Stimulated activated CD4-positive, alpha-beta T cell treated with anti-CD3 and anti-CD28 coated beads, TNF-alpha, amount 100 ng/mL, for 1 hour (primary cell): ENCODE measurements at places on chromosomes 1 and 21.

DNA sequence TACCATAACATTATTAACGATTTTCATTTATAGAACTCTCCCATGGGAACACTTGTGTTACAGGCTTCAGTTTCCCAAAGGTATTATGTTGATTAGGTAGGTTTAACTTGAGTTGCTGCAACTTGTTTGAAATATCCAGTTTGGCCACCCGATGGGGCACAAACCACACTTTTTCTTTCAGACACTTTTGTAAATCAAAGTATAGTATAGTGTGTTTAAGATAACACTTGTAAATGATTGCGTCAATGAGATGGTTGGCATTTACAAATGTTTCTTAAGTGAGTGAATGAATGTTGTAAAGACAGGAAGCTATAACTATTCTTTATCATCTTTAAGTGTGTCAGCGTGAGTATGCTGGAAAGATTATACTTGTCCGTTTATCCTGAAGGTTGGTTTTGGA, 4.3 kb downstream of the XPR1 start:
- no peak for DNase-seq

GRCh38 chr1:241443561-241443960, 76.0 kb downstream of the FH start:
- no peak for DNase-seq

DNA sequence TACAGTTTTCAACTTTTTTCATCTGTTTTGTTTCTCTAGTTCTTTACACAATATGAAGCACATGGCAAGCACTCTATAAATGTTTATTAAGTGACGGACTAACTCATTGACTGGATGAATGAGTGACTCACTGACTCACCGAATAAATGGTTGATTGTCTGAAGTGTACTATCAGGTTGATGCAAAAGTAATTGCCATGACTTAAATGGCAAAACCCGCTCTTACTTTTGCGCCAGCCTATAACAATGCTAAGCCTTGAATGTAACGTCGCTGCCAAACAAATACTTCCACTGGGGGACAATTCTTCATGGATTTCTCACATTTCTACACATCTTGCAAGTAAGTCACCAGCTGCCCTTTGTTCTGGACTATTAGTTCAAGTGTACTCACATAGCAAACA, 109.0 kb upstream of the KCTD3 start:
- DNase-seq = no peak

- DNase-seq = no peak
Measured at GRCh38 chr1:12326986-12327385, 97.2 kb downstream of the VPS13D start.

DNA sequence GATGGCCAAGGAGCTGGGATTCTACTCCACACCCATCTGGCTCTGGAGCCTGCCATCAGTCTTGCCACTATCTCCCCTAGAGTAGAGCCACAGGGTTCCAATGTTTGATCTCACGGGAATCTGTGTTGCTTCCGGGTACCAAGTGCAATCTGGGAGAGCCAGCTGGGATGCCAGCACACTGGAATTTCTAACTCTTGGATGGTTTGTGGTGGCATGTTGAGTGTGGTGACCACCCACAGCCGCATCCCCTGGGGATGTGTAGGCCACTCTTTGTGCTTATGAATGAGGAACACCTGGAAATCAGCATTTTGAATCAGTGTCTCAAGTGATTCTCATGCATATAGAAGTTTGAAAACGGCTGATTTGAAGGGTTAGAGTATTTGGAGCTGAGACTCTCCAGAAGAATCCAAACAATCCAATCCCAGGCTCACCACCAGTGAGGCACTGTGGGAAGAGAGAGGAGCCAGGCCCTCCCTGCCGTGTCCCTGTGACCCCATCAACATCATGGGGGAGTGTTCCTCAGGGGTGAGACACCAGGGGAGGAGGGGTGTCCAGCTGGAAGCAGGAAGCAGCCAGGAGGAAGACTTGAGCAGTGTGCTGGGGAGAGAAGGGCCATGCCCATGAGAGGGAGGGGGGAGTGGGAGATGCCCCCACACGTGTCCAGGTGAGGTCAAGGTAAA, 13.4 kb downstream of the FBLIM1 start:
- no peak for DNase-seq

- DNase-seq = no peak
Measured at GRCh38 chr21:39918558-39918957, 51.3 kb downstream of the PCP4 start.

- no peak for DNase-seq
Measured at GRCh38 chr1:8340448-8340847, 22.5 kb downstream of the SLC45A1 start.

- DNase-seq = no peak
Measured at GRCh38 chr1:2347896-2348295, 43.5 kb downstream of the MORN1 start.

GRCh38 chr1:177392336-177392735, 221.6 kb downstream of the BRINP2 start:
- no peak for DNase-seq

DNA sequence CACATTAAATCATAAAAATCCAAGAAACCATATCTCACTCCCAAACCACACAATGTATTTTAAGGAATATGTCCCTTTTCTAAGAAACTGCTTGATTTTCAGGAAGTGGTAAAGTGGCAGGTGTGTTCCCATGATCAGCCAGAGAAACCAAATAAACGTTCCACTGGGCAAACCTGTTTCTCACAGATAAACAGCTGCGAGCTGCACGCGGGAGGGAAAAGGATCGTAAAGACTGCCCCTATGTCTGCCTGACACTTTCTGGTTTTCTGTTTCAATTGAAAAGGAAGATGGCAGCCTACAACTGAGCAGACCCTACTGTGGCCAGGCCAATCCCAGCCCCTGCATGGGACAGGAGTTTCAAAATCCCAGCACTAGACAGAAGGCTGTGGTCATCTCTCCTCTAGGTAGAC, 36.6 kb downstream of the HIVEP3 start:
- DNase-seq = no peak

- DNase-seq = peak; percentile 39
Measured at GRCh38 chr1:8423692-8424538, 106.0 kb downstream of the SLC45A1 start.

GRCh38 chr1:57316291-57316690, 107.6 kb downstream of the DAB1 start:
- no peak for DNase-seq

DNA sequence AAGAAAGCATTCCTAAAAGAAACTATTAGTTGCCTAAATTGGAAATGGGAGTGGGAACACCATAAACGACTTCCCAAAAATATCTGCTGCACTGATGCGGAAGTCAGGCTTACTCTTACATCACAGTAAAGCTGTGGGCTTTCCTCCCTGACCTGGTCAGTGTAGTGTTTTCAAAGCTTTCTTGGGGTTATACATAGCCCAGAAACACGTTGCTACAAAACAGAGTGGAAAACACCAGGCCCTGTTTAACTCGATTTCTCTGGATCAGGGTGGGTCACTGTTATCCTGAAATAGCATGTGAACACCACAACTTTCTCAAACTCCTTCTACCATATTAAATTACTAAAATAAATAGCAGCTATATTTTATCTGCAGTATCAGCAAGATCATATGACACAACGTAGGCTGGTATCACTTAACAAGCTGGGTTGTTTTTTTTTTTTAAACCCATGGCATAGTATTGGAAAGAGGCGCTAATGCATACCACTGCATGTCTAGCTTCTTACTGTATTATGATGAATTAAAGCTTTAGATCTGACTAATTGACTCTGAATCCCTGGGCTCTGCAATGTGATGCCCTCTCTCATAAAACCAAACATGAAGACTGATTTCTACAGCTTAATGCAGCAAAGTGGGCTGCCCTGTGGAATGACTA, 184.6 kb downstream of the TGFB2 start:
- no peak for DNase-seq

DNA sequence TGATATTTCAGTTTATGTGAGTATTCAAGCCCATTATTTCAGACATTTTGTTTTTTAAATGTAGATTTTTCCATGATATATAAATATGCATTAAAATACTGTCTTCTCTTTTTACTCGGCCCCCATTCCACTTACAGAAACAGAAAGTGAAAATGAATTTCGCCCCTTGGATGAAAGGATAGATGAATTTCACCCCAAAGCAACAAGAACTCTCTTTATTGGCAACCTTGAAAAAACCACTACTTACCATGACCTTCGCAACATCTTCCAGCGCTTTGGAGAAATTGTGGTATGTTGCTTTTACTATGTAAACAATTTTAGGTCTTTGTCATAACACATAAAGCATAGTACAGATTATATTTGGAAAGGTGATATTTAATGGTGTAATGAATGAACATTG, 59.9 kb downstream of the ZBTB17 start:
- DNase-seq = no peak

DNA sequence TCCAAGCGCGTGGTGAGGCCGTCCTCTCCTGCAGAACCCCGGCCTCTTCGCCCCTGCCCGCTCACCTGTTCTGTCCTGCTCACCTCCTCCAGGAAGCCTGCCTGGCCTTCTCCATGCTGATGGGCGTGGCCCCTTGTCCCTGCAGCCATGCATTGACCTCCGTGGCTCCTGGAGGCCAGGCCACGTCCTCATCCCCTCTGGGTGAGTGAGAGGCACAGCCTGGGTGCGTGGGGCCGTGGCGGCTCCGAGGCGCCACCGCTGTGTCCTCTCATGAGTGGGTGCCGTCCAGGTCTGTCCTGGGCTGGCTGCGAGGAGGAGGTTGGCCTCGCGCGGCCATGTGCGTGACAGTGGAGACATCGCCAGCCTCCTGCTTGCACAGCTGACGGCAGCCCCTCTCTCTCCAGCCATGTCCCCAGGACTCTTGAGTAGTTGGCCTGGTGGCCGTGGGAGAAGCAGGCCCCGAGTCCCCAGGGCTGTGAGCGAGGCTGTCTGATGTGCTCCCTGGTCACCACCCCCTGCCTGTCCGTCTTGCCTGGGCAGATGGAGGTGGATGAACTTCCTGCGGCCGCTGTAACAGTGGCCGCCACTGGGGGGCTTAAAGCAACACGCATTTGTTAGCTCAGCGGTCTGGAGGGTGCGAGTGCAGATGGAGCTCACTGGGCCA, 58.1 kb downstream of the PRKCZ start:
- DNase-seq = no peak

DNA sequence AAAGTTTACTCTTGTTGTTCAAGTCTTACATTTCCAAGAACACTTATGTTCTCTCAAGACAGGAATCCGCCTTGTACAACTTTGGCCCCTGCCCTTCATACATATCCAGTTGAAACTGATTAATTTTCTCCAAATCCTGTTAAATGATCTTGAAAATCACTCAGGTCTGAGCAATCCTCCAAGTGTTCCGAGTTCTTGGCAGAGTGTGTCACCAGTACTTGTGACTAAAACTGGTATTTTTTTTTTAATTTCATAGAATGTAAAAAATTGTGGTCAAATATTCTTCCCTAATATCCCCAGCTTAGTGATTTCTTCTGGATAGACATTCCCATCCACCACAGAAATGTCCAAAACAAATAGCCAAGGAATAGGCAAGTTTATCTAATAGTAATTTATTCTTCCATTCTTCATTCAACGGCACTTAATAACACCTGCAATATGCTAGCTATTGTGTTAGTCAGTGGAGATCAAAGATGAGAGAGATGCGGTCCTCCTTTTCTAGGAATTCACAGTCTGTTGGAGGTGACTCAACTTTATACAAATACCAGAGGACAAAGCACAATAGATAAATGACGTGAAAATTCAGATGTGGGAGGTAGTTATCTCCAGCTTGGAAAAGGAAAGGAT, 71.4 kb downstream of the DIRAS3 start:
- DNase-seq = no peak

GRCh38 chr21:22476726-22477646, 1478.8 kb downstream of the NCAM2 start:
- no peak for DNase-seq

DNA sequence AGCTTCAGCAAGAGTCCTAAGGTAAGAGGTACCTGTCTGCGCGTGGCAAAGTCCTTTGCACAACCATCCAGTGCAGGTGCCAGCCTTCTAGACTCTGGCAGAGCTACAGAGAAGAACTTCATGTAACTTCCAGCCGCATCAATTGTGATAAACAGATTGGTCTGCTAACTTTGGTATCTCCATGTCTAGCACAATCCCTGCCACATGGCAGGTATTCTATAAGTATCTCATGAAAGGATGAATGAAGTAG, 29.8 kb downstream of the CD48 start:
- no peak for DNase-seq

- DNase-seq = no peak
Measured at GRCh38 chr1:222326006-222326709, 221.7 kb downstream of the HHIPL2 start.

- no peak for DNase-seq
Measured at GRCh38 chr1:115337276-115337632, 795 bp downstream of the NGF start.

- DNase-seq = no peak
Measured at GRCh38 chr1:230763927-230764591, 16.9 kb downstream of the CAPN9 start.
